ENCODE measurements at places on chromosomes 4 and X.

DNA sequence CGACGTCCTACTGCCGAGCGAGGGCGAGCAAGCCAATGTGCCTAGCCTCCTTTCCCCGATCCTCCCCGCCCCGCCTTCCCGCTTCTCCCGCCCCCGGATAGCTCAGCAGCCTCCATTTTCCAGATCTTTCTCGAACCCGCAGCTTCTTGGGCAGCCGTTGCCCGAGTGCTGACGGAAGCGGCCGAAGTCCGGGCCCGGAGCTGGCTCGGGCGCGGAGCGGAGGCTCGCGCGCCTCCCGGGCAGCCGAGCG, 172 bp upstream of the HSPA4L start:
- no peak for DNase-seq

DNA sequence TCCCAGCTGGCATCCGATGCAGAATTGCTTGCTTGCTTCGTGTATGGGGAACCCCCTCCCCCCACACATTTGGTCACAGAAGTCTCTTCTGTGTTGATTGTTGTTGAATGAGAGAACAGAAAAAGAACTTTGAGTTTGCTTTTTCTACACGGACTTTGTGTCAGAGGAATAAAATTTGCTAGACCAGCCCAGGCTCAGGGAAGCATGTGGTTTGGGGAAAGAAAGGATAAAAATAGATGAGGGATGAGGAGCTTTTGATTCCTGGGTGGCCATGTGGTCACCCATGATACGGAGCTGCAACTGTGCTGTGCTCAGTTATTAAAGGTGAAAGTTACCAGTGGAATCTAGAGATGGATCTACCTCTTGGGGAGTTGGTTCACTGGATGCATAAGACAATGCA, 34.2 kb upstream of the ESX1 start:
- DNase-seq: no peak

- DNase-seq: no peak
These were observed 330.3 kb upstream of the PITX2 start for GRCh38 chr4:110953191-110953590.

DNA sequence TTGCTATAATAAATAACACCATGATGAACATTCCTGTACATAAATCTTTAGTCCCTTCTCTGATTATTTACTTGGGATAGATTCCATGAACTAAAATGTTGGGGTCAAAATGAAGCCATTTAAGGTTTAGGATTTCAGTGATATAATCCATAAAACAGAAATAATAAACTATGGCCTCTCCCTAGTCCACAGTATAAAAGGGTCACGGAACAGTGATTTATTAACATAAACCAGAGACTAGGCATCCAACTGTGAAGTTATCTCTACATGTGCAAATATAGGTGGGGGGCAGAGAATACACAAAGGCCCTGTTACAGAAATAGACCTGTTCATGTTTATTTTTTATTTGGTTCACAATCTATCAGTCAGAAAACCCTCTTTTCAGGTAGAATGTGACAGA, 499.1 kb upstream of the SLIT2 start:
- DNase-seq: no peak

DNA sequence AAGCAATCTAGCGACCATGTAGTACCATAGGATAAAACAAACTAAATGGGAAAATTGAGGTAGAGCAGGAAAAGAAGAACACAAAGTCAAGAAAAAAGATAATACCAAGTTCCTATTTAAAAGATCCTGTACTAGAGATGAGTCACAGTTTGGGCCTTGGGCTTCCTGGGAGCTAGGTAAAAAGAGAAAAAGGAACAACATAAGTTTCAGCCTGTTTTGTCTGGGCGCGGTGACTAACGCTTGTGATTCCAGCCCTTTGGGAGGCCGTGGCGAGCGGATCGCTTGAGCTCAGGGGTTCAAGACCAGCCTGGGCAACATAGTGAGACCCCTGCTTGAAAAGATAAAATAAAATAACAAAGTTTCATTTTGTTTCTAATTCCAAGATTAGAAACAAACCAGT, 14.0 kb upstream of the TMEM156 start:
- DNase-seq: no peak

DNA sequence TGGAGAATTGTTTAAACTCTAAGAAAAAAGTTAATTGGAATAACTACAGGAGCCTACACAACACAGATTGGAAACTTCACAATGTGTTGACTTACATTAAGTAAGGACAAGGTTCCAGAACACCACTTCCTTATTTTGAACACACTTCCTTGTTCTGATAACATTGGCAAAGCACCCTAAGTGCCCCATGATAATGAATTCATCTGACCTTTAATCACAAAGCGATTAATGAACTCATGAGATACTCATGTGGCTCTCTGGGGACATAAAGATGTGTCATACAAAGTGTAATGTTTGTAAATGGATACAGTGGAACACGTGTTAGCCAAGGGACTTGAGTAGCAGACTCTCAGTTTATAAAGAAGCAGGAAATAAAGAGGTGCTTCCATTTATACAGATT, 69.0 kb upstream of the ATOH1 start:
- DNase-seq: no peak

GRCh38 chr4:68463796-68464195, 16.5 kb downstream of the TMPRSS11E start:
- DNase-seq: no peak

GRCh38 chr4:140533951-140534480, 10.0 kb downstream of the ELMOD2 start:
- DNase-seq: no peak

DNA sequence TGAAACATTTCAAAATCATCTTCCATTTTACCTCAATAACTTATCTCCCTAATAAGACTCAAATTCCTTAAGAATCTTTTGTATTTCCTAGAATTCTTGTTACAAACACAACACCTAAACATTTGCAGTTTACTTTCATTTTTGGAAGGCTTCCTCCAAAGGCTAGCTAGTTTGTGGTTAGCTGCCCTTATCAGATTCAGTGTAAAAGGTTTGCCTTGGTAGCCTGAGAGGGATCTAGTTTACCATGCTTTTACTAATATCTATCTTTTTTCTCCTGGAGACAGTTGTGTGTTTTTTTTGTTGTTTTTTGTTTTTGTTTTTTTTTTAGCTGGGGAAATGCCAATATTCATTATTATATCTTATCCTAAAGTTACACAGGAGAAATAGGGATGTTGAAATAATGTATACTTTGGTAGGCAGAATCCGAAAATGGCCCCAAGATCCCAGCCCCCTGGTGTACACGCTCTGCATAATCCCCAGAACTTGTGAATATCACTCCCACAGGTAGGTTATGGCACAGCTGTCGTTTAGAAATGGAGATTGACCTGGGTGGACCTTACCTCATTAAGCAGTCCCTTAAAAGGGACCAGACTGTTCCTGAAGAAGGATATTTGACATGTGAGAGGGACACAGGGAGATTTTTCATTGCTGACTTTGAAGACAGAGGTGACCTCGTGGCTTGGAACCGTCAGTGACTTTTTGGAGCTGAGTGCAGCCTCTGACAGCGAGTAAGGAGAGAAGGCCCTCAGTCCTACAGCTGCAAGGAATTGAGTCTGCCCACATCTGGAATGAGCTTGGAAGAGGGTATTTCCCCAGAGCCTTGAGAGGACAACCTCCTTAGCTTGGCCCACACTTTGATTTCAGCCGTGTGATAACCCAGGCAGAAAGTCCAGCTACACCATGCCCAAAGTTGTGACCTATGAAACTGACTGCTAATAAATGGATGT, 33.4 kb downstream of the SEPTIN11 start:
- no peak for DNase-seq

GRCh38 chrX:115624916-115625315, 63.9 kb downstream of the PLS3 start:
- no peak for DNase-seq

- DNase-seq: no peak
These were observed 189.6 kb downstream of the PACRGL start for GRCh38 chr4:20889901-20890300.

DNA sequence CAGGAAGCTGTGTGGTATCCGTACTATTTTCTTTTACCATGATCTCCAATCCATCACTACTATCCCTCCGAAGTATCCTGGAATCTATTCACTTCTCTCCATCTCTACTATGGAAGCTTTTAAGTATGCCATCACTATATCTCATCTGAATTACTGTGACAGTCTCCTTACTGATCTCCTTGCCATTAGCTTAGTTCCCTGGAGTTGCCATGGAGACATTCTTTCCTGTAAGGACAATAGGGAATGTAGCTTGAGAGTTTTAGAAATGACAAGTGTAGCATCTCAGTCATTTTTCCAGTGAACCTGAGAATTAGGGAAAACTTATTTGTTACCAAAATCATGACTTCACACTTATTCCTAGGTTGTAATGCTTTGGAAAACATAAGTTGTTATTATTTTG, 86.3 kb downstream of the HPGD start:
- DNase-seq: no peak

DNA sequence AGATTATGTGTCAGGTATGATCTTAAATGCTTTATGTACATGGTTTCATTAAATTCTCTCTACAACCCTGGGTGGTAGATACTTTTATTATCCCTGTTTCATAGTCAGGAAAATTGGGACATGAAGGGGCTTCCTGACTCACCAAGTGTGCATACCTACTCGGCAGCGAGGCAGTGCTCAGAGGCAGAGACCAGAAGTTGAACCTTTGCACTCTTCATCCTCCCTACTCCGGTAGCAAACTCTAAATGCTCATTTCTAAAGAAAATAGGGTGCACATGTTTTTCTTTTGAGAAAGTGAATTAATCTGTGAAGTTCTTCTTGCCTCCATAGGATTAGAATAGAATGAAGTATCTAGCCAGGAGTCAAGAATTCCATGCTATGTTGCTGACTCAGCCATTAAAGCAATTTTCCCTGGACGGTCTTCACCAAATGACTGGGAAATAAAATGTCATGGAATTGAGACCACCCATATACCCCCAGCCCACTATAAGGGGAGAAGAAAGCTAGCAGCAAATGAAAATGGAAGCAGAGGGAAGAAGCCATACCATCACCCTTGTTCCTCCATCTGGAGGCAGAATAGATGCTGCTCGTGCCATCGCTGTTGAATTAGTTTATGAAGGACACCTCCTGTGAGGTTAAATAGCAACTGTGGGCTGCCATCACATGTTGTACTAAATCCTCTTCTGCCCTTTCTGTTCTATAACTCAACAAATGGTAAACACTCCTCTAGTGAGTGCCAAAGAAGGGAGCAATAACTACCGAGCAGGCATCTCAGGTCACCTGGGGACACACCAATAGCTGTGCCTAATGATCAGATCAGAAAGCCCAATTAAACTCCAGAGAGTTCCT, 355.4 kb downstream of the CAMK2D start:
- DNase-seq: no peak

DNA sequence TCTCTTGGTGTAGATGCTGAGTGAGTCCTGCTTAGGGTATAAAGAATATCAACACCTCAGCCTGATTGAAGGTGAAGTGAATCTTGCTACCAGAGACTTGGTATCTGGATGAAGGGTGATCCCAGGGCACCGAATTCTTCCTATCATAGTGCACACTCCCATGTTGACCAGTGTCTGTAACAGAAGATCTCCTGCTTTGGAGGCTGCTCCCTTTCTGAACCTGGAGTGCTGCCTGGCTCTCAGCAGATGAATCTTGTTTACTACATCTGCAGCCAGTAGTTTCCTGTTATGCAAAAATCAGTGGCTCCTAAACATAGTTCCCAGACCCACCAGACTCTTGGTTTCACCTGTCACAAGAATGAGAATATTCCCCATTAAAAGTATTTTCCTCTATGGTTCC, 191.7 kb upstream of the GK2 start:
- no peak for DNase-seq

DNA sequence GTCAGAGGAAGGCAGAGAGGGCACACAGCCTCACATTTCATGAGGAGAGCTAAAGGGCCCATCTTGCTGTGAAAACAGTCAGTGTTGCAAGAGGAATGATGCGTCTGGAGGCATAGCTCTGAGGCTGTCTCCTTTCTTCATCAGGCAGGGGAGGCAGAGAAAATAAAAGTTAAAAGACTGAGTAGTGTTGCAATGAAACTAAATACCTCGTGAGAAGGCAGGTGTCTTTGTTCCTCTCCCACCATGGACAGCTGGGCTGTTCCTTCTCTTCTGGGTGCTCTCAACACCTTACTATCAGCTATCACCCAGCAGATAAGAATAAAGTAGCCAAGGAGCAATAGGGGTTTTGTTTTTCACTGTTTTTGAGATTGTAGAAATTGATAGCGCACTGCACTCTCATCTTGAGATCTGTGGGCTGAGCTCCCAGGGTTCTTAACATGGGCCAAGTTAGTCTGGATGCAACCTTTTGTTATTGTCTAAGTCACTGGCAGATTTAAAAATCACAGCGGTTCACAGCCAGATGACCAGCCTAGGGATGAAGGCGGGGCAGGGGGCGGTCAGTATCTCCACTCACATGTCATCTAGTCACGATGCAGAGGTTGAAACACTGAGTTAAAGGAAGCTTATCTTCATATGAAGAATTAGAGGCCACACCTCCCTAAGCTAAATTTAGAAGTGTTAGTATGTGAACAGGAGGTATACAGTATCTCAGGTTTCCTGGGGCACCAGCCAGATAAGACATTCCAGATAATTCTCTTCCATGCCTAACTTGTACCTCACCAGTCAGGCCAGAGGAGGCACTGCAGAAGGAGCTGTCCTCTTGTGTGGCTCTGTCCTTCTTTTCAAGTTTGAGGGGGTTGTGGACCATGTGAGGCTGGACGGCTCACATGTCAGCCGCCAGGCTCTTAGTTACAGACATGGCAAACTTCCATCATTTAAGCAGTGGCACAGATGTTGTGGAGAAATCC, 36.9 kb downstream of the PARM1 start:
- no peak for DNase-seq

DNA sequence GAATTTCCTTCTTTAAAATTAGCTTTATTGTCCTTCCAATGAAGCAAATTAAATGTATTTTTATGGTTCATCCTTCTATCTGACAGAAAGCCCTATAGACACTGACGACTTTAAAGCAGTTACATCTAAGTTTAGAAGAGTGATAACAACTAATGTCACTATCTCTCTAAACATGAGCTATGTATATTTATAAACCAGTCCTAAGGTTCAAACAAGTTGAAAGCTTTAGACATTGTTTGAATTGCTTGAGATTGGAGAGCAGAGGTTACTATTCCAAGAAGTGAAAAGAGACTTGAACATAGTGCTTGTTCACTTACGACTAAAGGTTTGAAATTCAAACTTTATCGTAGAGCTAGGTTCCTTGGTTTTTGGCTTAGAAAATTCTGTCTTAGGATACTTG, 30.2 kb upstream of the EIF1AX start:
- no peak for DNase-seq

- no peak for DNase-seq
These were observed 95.6 kb upstream of the METTL14 start for GRCh38 chr4:118589471-118590055.

DNA sequence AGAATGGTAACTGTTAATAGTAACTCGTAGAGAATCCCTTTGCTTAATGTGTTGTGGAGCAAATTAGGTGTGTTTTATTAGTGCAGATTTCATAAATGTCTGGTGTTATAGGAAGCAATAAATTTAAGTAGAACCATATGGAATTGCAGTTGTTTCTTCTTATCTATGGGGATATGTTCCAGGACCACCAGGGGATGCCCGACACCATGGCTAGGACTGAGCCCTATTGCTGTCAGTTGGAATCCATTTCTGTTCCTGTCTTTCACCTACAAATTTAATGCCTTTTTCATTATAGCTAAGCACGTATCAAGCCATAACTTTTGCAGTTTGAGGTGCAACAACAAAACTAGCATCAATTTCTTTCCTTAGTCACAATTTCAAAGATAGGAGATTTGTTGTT, 72.5 kb downstream of the DDIT4L start:
- DNase-seq: no peak

- no peak for DNase-seq
These were observed 353.9 kb downstream of the NKX6-1 start for GRCh38 chr4:84145176-84145575.

- DNase-seq: no peak
These were observed 264.3 kb upstream of the AGTR2 start for GRCh38 chrX:115906276-115906675.
